Stimulated activated CD8-positive, alpha-beta memory T cell treated with anti-CD3 and anti-CD28 coated beads, Interleukin-2, amount 100 ng/mL, for 1 hour (primary cell): ENCODE measurements at places on chromosomes 16 and 17.
A peak's percentile ranks its signal among the peaks of the same experiment; 100 is the strongest.

DNA sequence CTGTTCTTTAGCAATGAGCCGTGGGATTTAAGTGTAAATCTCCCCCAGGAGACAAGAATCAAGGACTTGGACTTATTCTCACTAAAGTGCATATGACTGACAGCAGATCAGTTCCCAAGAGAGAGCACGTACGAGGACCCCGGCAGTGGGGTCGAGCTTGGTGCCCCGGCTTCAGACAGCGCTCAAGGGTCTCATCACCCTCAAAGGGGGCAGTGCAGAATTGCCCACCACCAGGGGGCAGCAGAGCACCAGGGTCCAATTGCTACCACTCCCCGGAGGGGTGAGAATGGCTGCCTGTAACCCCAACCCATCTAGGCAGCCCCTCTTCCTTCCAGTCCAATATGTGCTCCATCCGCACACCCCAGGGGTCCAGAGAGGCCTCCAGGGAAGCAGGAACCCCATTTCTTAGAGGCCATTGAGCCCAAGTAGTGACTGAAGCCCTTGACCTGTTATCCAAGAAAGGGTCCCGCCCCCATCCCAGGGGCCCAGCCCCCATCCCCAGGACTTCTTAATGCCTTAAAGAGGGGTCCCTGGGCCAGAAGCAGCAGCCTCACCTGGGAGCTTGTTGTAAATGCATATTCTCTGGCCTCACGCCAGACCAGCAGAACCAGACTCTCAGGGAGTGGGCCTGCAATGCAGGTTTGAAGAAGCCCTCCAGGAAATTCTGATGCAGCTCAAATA, 86.1 kb downstream of the ZDHHC7 start:
- DNase-seq, result peak; percentile 34

DNA sequence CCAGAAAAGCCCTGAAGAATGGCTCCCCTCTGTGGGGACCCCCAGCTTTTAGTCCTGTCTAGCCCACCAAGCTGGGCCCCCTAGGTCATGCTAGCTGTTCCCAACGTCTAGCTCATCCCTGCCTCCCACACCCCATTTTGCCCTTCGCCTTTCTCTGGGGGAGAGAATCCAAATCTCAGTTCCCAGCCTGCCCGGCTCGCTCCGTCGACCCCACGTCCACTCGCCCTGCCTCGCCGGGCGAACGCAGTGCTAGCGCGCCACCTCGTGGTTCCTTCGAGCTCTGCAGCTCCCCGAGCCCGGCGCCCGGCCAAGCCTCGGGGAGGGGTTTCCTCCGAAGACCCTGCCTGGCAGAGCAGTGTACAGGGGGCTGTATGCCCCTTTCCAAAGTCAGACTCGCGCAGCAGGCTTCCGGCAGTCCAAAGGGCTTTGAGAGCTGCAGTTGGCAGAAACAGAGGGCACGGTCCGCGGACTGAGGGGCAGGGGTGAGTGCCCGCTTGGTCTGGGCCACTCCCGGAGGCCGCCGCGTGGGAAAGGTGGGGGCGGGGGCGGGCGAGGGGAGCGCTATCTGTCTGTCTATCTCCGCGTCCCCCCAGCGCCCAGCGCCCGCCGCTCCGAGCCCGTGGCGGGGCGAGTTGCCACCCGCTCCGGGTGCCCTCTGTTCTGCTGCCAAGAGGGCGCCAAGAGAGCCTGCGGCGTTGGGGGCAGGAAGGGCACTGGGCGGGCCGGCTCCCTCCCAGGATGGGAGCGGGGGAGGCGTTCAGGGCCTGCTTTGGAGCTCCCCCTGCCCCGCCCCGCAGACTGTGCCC, 1.7 kb upstream of the DLX3 start:
- peak; percentile 57 for DNase-seq

DNA sequence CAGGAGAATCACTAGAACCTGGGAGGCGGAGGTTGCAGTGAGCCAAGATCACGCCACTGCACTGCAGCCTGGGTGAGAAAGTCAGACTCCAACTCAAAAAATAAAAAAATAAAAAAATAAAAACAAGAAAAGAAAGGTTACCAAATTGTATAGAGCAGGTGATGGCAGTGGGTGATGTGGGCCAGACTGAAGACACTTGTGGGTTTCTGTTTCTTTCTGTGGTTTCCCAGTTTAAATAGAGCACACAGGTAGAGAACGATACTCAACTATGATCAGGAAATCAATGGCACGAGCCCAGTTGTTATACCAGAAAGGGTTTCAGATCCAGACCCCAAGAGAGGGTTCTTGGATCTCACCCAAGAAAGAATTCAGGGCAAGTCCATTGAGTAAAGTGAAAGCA, 32.6 kb downstream of the NUBP1 start:
- no peak for DNase-seq

DNA sequence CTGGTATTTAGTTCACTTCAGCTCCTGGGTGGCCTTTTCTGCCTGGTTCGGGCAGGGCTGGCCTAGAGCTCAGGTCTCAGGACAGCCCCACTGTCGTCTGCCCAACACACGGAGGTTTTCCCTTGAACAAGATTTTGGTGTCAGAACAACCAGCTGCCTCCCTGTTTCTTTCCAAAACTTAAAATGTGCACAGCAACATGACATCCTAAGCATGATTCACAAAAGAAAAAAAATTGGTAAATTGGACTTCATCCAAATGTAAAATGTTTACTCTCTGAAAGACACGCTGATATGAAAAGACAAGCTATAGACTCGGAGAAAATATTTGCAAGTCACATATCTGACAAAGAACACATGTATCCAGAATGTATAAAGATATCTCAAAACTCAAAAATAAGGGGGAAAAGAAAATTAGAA, 197.8 kb upstream of the CHMP6 start:
- DNase-seq, result no peak

GRCh38 chr17:8222380-8222629, 11.9 kb upstream of the AURKB start:
- DNase-seq, result no peak

GRCh38 chr17:15404106-15405057, 63.0 kb upstream of the TEKT3 start:
- no peak for DNase-seq

GRCh38 chr16:25297151-25297787, 39.6 kb upstream of the ZKSCAN2 start:
- no peak for DNase-seq

DNA sequence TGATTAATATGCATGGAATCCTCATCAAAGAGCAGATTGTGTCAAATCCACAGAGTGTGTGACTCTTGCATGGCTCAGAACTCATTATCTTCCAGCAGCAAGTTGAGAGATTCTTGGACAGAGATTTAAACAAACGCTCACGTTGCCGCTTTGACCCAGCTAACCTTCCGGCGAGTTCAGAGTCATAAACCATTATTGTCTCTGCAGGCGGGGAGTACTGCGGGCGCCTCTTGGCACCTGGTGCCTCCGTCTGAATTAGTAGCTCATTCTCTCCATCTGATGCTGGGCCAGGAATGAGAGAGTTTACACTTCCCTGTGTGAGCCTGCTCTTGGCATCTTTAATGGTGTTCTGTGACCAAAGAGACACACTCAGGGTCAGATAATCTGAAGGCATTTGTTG, 138.6 kb upstream of the WSCD1 start:
- no peak for DNase-seq

DNA sequence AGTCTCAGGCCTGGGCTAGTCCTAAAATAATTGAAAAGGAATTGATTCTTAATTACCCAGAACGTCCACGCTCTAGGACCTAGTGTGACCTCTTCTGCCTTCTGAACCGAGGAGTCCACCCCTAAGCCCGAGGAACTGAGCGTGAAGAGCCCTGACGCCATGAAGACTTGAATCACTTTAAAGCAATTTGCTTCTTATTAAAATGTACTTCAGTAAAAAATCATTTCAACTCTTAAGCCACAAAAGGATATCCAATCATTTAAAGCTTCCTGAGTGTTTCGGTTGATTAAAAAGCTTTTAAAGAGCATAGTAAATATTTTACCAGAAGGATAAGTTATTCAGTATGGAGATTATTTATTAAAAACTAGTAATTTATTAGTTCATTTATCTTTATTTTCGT, 11.6 kb downstream of the HSBP1 start:
- no peak for DNase-seq

GRCh38 chr17:80829166-80829813, 162.4 kb upstream of the CHMP6 start:
- no peak for DNase-seq

- no peak for DNase-seq
Measured at GRCh38 chr17:40602445-40603443, 37.5 kb upstream of the CCR7 start.

- no peak for DNase-seq
Measured at GRCh38 chr17:31211352-31212012, 85.6 kb downstream of the OMG start.

DNA sequence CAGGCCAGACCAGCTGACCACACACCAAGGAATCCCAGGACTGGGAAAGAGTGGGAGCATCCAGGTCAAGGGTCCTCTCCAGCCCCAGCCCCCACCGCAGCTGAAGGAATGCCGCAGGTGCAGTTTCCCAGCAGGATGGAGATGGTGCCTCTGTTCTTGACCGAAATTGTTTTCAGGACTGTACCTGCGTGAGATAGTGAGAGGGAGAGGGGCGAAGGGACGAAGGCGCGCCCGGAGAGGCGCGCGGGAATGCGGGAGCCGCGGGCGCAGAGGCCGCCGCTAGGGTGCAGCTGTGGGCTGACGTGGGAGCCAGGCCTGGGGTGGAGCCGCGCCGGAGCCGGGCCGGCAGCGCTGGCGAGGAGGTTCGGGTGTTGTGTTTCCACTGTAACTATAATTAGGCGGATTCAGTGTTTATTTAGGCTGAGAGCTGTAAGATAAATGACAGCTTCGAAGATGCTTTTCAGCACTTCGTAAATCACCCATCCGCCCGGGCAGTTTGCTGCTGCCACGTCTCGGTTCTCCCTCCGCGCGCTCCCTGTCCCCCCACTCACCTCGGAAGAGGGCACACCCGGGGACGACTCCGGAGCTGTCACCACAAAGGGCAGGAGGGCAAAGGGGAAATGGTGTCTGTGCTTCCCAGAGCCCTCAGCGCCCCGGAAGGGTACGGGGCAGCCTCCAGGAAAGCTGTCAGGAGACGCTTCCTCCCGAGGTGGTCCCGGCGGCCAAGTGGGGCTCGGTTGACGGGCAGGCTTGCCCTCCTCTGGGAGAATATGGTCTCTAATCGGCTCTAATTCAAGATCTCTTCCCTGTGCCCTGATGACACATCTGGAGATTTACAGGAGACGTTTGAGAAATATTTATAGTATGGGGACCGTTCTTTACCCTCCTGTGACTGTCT, 38.2 kb downstream of the HOXB1 start:
- DNase-seq, result peak; percentile 42

- DNase-seq, result no peak
Measured at GRCh38 chr17:39955726-39956225, 7.0 kb upstream of the GSDMA start.

DNA sequence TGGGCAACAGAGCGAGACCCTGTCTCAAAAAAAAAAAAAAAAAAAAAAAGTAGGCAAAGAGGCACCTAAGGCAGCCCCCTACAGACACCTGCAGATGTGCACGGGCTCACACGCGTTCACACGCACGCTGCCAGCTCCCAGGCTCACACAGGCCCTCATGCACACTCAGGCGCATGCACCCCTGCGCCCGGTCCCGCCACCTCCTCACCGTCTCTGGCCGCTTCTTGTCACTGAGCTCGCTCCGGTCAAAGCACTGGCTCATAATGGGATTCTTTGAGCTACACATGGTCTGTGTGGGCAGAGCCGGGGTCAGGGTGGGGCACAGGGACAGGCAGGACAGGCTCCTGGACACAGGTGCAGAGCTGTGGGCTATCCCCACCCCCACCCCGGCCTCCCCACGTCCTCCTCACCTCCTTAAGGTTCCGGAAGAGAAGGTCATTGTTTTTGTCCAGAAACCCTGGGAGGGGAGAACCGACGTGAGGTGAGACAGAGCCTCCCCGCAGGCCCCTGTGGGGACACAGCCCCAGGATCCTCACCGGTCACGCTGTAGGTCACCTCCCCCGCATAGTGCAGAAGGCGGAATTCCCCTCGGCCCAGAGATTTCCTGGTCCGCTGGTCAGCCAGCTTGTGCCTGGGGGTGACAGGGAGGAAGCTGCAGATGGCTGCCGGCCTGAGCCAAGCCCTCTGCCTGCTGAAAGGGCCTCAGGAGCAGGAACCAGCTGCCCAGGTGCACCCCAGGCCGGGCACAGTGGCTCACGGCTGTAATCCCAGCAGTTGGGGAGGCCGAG, 17.9 kb downstream of the MYO1C start:
- DNase-seq, result no peak

- DNase-seq, result no peak
Measured at GRCh38 chr17:36468903-36469635, 17.4 kb upstream of the ZNHIT3 start.

DNA sequence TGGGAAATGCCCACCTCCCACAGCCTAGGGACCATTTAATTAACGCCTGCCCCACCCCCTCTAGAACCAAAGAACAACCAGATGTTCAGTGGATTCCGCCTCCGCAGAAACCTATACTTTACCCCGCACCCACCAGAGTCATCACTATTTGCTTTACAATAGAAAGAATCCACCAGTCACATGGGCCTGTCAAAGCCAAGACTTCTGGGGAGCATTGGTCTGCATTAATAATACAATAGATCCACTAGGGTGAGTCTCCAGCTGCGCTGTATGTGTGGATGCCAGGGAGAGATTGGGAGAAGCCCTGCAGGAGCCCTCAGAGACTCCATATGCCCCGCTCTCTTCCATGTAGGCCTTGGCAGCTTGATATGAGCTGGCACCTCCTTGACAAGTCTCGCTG, 31.3 kb downstream of the CLEC19A start:
- DNase-seq, result no peak

GRCh38 chr16:47258874-47259461, 115.2 kb upstream of the NETO2 start:
- DNase-seq, result no peak

- no peak for DNase-seq
Measured at GRCh38 chr17:37299257-37299980, 76.4 kb upstream of the C17orf78 start.

DNA sequence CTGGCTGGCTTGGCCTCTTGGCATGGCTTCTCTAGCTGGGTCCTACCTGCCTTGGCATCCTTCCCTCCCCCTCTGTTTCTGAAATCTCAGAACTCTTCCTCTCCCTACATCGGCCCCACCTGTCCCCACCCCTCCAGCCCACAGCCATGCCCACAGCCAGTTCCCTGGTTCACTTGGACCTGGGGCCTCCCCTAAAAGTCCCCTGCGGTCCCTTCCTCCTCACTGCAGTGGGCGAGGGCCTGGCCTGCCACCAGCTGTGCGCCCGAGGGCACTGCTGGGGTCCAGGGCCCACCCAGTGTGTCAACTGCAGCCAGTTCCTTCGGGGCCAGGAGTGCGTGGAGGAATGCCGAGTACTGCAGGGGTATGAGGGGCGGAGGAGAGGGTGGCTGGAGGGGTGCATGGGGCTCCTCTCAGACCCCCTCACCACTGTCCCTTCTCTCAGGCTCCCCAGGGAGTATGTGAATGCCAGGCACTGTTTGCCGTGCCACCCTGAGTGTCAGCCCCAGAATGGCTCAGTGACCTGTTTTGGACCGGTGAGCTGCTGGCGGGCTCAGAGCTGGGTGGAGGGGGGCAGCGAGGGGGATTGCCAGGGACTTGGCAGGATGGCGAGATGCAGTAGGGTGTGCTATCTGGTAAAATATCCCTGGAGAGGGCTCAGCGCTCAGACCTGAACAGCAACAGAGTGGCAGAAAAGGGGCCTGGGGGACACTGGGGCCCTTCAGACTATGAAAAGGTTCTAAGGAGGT, 14.1 kb downstream of the MIEN1 start:
- DNase-seq, result no peak
